CD4-positive, alpha-beta T cell treated with Interleukin-6 for 4 hours (primary cell): ENCODE measurements at places on chromosomes 5 and 9.

DNA sequence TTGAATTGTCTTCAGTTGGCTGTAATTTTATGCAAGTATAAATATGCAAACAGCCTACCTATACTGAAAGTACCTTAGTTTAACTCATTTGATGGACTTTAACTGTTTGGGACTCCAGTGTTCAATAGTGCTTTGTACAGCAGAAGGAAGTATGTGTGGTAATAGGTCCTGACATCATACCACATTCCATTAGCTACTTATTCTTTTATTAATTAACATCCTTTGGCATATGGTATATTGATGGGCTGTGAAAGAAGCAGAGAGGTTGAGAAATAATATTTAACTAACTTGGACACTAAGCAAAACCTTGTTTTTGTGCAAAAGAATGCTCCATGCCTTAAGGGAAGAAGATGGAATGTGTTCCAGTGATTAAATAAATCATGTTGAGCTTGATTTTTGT, 97.6 kb upstream of the SEMA6A start:
- no peak for DNase-seq

DNA sequence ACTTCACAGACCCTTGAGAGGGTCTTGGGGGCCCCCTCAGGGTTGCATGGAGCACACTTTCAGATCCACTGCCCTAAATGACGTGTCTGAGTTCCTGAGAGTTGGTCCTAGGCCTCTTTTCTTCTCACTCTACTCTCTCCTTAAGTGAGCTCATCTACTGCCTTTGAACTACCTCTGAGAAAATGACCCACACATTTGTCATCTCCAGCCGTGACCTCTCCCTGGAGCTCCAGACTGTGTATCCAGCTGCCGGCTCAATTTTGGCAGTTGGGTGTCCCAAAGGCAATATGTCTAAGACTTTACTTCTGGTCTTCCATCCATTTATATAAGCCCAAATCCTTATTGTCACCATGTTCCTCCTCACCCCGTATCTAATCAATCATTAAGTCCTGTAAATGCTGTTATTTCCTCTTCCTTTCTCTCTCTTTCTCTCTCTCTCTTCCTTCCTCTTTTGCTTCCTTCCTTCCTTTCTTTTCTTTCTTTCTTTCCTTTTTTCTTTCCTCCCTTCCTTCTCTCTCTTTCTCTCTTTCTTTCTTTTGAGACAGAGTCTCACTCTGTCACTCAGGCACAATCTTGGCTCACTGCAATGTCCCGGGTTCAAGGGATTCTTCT, 51.2 kb upstream of the HSPA9 start:
- no peak for DNase-seq

GRCh38 chr5:135079099-135079681, 45.2 kb upstream of the PITX1 start:
- DNase-seq = no peak

DNA sequence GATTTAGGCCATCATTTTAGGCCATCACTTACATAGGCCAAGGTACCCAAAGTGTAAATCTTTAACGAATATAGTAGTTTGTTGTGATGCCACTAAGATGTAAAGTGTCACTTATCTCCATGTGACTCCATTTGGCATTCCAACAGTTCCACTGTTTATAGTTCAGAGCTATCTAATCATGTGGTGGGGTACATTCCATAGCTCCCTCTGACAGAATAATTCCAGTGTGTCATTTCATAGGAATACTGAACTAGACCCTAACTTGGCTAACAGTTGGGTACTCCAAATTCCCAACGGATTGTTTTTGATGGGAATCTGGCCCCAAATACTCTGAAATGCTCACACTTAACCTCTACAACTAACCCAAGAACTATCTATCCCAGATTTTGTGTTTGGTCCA, 76.7 kb upstream of the FST start:
- no peak for DNase-seq

GRCh38 chr5:2129568-2130272, 247.0 kb upstream of the IRX4 start:
- DNase-seq = no peak
